IPS-NIHi11 (cell line): ENCODE measurements at places on chromosomes 7 and 10.

DNA sequence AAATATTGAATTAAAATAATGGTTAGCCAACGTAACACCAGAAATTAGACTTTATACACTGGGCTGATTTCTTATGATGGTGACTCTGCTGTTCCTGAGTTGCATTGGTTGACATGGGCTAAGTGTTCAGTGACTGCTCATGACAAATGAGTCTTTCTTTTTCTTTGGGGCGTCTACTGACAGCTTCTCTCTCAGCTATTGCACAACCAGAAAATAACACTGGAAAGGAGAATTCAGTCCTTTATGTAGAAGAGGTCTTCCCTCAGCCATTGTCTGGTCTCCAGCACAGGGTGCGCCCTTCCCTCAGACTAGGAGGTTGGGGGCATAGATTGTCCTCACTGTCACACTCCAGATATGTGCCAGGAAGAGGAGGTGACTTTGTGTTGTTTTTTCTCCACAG is 21.6 kb downstream of the PNLIP start:
- no peak for DNase-seq

DNA sequence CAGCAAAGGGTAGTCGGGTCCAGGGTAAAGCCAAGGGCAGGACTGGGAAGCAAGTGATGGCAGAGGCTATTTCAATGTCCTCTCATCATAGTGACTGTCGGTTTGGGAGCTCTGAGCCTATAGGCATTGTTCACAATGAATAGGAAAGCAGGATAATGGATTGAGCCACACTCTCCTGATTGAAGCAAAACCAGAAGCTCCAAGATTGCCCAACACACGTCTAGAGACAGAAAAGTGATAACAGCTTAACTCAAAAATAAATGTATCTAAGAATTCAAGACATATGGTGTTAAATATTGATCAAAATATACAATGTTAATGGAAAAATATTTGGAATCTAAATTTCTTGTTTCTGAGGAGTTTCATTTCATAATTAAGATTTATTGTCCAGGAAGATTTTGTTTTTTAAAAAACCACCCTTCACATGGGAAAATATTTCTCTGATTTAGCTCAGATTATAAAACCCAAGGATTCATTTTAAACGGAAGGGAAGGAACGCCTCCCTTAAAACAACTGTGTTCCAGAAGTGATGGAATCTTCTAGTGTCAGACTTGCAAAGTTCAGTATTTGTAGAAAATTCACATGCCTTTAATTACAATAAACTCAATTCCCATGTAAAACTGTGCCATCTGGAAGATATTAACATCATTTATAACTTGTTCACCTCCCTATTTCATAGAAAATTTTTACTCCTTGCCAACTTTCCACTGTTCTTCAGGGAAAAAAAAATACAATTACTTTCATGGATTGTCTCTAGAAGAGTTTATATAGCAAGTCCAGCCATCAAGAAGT is 54.5 kb downstream of the NRP1 start:
- DNase-seq, result no peak

- peak; percentile 59 for DNase-seq
Observed at GRCh38 chr10:116444527-116445142, 17.0 kb downstream of the PNLIPRP3 start.

- DNase-seq, result no peak
Observed at GRCh38 chr7:75758491-75758890, 13.5 kb downstream of the CCL26 start.

- no peak for DNase-seq
Observed at GRCh38 chr10:101071267-101071884, 9.6 kb downstream of the KAZALD1 start.

GRCh38 chr10:72709041-72709440 is 17.1 kb downstream of the MCU start:
- no peak for DNase-seq

DNA sequence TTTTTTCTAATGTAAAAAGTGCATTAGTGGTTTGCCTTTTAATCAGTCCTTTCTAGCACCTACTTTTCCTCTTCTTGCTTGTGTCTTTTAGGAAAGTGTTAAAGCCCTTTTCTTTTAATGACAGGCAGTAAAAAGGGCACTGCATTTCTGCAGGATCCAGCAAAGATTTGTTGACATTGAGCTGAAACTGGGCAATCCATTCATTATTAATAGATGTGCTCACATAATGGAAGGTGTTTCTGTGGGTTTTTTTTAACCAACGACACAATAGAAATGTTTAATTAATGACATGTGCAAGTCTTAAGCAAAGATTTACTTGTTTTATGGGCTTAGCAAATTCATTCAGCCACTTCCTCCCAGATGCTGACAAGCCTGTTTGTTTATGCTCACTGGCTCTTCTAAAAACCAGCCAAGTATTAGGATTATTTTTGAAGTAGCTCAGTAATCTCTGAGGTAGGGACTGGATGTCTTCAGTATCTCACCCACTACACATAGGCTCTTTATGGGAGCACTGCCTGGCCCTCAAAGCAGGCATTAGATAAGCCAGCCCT is 1201.1 kb downstream of the SORCS1 start:
- DNase-seq, result no peak

- DNase-seq, result no peak
Observed at GRCh38 chr7:585873-586272, 66.2 kb upstream of the PDGFA start.

GRCh38 chr7:122702872-122703510 is at the start of gene RNF148:
Gene RNF148, minus strand, starts transcription at chr7:122702922. Its CDS starts 172 bp downstream, at chr7:122702750.
- DNase-seq, result no peak

- no peak for DNase-seq
Observed at GRCh38 chr7:33794419-33794818, 110.9 kb upstream of the BMPER start.

DNA sequence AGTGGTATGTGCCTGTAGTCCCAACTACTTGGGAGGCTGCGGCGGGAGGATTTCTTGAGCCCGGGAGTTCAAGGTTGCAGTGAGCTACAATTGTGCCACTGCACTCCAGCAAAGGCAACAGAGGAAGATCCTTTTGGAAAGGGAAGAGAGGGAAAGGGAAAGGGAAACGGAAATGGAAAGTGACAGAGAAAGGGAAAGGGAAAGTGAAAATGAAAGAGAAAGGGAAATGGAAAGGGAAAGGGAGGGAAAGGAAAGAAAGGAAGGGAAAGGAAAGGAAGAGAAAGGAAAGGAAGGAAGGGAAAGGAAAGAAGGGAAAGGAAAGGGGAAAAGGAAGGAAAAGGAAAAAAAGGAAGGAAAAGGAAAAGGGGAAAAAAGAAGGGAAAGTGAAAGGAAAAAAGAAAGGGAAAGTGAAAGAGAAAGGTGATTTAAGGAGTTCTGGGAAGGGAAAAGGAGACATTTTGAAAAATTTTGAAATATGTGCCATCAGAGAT is 2.3 kb upstream of the ZC3HAV1 start:
- no peak for DNase-seq

- no peak for DNase-seq
Observed at GRCh38 chr7:84200859-84201258, 6.3 kb upstream of the SEMA3A start.

GRCh38 chr7:17101207-17101696 is 197.2 kb upstream of the AHR start:
- no peak for DNase-seq

DNA sequence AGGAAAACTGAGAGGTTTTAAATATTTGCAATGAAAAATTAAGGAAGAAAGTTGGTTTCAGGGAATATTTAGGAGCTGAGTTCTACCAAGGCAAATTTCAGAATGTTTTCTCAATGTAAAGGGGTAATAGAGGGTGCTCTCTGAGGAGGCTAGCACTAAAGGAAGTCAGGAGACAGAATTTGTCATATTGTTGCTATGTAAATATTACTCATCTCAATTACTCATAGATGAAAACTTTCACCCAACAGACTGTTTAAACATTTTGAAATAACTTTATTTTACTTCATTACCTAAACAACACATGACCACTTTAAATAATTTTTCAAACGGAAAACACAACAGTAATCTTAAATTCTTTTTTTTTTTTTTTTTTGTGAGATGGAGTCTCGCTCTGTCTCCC is 274.8 kb upstream of the NRG3 start:
- DNase-seq, result no peak

DNA sequence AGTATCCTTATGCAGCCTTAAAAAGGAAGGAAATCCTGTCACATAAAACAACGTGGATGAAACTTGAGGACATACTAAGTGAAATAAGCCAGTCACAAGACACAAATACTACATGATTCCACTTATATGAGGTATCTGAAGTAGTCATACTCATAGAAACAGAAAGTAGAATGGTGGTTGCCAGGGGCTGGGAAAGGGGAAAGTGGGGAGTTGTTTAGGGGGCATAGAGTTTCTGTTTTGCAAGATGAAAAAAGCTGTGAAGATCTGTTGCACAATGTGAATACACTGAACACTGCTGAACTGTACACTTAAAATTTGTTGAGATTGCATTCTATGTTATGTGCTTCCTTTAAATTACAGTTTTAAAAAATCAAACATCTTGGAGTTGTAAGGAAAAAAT is 2.9 kb downstream of the NUP205 start:
- DNase-seq, result no peak

DNA sequence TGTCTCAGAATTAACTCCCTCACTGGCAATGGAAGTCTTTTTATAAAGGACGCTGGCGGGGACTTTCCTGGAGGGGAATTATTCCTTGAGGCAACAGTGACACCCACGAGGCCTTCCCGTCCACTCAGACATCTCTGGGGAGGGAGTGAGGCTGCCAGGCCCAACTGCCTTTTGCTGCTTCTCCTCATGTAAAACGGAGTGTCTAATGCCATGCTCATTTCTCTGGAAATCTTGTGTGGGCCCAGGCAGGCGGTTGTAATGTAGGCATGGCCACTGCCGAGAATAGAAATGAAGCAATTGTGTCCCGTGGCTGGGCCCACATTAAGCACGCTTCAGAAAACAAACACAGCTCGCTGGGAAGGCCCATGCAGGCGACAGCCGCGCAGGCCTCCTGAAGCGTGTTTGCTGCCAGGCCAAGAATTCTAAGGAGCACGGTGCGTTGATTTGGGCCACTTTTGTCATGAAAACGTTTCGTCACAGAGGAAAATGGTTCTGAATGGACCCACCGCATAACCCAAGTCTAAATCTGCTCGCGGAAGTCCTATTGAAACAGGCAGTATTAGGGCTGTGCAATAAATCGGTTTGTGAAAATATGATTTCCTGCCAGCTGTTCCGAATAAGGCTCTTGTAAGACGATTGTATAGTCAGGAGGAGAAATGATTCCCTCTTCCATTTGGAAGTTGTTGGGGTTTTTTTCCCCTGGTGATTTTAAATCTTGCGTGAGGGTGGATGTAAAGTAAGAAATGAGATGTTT is 104.2 kb upstream of the CHST15 start:
- DNase-seq, result no peak

GRCh38 chr7:66452165-66452564 is 176.5 kb upstream of the KCTD7 start:
- DNase-seq, result no peak

DNA sequence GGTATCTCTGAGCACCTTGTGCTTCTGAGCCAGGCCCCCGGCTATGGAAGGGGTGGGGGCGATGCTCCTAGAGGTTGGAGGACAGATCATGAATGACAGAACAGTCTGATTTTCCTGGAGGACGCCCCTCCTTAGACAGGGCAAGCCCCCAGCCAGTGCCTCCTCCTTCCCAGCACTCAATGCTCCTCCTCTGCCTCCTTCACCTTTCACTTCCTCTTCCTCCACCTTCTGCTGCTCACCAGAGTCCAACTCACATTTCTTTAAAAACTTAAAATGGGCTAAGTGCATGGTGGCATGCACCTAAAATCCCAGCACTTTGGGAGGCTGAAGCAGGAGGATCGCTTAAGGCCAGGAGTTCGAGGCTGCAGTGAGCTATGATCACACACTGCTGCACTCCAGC is 71.1 kb upstream of the CUX1 start:
- no peak for DNase-seq

DNA sequence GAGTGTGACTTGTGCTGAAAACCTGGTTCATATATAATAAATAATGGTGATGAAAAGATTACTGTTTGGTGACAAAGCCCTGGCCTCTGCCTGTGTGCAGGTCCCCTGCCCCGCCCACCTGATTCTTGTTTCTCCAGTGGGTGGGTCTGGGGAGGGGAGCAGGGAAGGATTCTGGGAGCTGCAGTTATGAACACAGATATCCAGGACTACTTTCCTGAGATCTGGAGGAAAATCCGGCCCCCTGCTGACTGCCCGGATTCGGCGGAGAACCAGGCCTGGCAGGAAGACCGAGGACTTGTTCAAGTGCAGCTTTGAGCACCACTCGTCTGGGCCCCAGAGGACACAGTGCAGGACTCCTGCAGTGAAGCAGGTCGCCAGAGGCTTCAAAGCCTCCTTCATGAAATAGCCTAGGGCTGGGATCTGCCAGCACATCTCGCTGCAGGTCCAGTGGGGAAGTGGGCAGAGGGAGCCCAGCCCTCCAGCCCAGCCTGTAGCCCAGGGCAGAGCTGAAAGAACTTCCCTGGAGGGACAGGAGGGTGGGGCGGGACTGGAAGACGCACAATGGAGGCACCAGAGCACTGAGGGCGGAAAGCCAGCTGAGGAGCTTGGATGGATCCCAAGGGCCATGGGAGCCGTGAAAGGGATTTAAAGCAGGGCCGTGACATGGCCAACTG is 7.0 kb downstream of the ATP6V0E2 start:
- no peak for DNase-seq

DNA sequence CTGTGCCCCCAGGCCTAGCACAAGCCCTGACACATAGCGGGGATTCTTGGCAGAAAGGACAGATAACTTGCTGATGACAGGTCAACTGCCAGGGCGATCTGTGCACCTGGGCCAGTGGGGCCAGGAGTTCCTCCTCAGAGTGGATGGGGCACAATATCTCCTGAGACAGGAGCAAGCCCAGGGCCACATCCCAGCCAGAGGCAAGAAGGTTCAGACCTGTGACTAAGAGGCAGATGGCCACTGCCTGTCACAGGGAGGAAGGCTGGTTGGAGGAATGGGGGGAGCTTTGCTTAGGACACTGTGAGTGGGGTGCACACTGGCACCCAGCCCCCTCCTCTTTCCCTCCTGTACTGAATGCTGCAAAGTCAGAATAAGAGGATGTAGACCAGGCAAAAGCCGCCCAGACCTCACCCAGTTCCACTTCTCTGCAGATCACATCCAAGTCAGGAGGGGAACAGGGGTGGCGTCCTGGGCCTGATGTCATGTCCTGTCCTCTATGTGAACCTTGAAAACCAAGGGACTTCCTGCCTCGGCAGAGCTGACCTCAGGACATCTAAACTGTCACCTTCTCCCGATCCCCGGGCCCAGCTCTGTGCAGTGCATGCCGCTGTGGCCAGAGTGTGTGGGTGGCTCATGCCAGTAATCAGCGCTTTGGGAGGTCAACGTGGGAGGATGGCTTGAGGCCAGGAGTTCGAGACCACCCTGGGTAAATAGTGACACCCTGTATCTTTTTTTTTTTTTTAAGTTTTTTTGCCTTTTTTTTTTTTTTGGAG is 1.3 kb downstream of the GUSB start:
- DNase-seq, result no peak

GRCh38 chr10:44888886-44889285 is 22.3 kb upstream of the TMEM72 start:
- DNase-seq, result no peak
